Left lobe of liver (tissue), 2 donors: ENCODE measurements at places on chromosomes 2 and 18.

GRCh38 chr18:63677500-63678225 lies 16.0 kb upstream of the SERPINB3 start:
- no peak for DNase-seq

DNA sequence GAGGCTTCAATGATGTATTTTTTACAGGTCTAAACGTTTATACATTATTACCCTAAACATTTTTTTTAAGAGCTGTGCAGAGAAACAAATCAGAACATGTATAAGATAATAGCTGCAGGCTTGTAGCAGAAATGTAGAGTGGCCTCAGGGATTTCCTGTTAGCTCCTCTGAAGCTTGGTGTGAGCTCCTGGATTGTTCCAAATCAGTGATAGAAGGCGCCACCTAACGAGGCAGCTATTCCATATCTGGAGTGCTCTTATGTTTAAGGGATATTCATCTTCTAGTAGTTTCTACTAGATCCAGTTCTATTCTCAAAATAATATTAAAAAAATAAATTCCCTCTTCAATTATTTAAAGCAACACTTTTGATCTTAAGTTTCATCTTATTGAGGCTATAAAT lies 93.1 kb downstream of the LRP1B start:
- no peak for DNase-seq

DNA sequence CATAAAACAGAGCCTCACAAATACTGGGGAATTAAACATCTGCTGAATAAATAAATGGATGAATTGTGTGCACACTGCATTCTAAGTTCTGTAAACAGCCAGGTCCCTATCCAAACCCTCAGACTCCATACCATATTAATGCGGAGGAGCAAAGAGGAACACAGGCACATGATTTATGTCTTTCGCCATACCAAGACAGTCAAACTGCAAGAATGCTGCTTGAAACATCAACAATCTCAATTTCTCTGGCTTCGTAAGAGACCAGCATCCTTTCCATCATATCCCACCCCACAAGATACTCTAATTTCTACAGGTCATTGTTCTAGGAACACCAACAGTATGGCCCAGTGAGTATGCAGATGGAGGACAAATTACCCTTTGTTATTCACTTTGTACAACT lies 15.0 kb downstream of the KANSL3 start:
- DNase-seq, result no peak

DNA sequence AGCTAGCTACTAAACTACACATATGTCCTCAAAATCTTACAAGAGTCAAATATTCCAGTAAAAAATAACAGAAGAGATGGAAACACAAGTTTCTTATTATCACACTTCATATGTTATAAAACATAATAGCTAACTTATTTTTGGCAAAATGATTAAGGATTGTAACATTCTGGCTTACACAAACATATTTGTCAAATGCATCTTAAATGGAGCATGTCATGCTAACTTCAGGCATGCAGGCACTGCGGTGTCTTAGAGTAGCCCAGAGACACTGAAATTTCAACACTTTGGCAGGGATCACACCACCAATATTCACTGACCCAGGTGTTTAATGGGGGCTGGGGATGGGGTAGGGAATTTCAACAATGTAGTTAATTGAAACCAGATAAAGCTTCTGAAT lies 51.6 kb downstream of the LDAH start:
- DNase-seq, result no peak

- DNase-seq, result no peak
These were observed 284.1 kb downstream of the PID1 start for GRCh38 chr2:228986961-228987360.

GRCh38 chr2:2131075-2131789 lies 199.8 kb downstream of the MYT1L start:
- no peak for DNase-seq

DNA sequence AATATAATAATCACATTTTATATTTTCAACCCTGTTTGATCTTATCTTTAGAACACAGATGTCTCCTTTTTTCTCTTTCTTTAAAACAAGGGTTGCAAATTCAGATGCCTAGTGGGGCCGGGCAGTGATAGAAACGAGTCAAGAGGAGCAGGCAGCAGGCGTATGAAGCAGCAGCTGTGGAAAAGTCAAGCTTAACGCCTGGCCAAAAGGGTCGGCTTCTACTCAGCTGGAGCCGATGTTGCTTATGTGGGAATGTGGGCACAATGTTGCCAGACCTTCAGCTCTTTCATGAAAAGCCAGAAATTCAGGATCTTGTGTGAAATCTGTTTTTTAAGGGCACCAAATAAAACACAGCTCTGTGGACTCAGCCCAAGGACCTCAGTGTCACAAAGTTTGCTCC lies 642.7 kb downstream of the ARHGAP15 start:
- no peak for DNase-seq

GRCh38 chr2:56540916-56541315 lies 357.1 kb downstream of the CCDC85A start:
- DNase-seq, result no peak

- DNase-seq, result no peak
These were observed 7.4 kb upstream of the POLI start for GRCh38 chr18:54261894-54262293.

- no peak for DNase-seq
These were observed 25.0 kb downstream of the PTPN2 start for GRCh38 chr18:12858991-12859390.

GRCh38 chr2:126824663-126825062 lies 74.0 kb upstream of the TEX51 start:
- DNase-seq, result no peak

GRCh38 chr2:60519231-60519863 lies 34.1 kb downstream of the BCL11A start:
- DNase-seq, result no peak

GRCh38 chr2:237446338-237446665 lies 32.3 kb upstream of the COL6A3 start:
- no peak for DNase-seq

DNA sequence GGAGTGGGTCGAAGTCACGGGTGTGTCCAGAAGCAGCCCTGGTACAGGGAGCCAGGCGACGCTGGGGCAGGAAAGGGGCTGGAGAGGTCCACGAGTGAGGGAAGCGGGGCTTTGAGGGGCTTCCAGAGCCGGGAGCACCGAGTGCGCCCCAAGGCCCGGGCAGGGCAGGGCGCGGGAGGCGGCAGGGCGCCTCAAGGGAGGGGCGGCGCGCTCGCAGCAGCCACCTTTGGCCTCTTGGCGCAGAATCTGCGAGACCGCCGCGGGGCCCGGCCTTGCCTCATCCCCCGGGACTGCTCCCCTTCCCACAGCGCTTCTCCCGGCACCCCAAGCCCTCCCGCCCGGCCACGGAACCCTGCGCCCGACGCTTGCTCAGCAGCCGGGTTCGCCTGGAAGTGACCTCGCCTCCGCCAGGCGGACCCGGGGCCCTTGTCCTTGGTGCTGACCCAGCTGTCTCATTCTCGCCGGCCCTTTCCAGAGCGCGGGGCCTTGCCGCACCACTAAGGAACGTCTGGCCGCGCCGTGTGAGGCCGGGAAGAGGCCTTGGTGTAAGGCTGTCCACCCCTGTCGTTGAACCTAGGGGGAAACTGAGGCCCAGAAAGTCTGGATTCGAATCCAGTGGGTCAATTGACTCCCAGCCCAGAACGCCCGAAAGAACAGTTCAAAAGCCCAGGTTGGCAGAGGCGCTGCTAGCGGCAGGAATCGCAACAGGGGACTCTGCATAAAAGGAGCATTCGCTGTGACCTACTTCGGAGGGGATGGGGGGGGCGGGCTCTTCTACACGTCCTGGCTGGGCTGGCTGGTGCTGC lies 584 bp upstream of the DNER start:
- peak; percentile 62 for DNase-seq

- DNase-seq, result no peak
These were observed 917.6 kb upstream of the ACVR2A start for GRCh38 chr2:146927080-146927711.

DNA sequence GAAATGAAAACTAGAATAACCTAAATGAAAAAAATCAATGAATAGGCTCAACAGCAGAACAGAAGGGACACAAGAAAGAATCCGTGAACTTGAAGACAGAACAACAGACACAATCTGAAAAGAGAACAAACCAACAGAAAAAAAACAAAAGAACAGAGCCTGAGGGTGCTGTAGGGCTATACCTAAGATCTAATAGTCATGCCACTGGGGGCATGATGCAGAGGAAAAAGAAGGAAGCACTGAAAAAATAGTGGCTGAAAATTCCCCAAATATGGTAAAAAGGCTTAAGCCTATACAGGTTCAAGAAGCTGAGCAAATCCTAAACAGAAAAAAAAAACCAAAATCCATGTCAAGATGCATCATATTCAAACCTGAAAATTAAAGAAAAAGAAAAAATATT lies 50.3 kb downstream of the KANSL3 start:
- DNase-seq, result no peak

GRCh38 chr2:223923976-223924375 lies 21.2 kb downstream of the WDFY1 start:
- no peak for DNase-seq

- no peak for DNase-seq
These were observed 1328.7 kb upstream of the NXPH2 start for GRCh38 chr2:140108706-140109475.
